RCC 7860 (cell line): ENCODE measurements at places on chromosomes 11 and 22.

GRCh38 chr22:49551446-49551845 lies 276.2 kb downstream of the BRD1 start:
- no peak for DNase-seq

DNA sequence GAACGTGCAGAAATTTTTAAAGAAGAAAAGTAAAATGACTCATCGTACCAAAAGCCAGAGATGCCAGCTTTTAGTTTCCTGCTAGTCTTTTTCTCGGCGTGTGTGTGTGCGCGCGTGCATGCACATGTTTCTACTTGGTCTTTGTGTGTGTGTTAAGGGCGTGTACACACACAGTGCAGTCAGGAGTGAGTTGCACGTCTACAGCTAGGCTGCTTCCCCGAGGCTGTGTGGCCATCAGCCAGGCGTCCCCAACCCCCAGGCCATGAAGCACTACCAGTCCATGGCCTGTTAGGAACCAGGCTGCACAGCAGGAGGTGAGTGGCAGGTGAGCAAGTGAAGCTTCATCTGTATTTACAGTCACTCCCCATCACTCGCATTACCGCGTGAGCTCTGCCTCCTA lies 36.4 kb downstream of the KCNQ1 start:
- DNase-seq, result no peak

DNA sequence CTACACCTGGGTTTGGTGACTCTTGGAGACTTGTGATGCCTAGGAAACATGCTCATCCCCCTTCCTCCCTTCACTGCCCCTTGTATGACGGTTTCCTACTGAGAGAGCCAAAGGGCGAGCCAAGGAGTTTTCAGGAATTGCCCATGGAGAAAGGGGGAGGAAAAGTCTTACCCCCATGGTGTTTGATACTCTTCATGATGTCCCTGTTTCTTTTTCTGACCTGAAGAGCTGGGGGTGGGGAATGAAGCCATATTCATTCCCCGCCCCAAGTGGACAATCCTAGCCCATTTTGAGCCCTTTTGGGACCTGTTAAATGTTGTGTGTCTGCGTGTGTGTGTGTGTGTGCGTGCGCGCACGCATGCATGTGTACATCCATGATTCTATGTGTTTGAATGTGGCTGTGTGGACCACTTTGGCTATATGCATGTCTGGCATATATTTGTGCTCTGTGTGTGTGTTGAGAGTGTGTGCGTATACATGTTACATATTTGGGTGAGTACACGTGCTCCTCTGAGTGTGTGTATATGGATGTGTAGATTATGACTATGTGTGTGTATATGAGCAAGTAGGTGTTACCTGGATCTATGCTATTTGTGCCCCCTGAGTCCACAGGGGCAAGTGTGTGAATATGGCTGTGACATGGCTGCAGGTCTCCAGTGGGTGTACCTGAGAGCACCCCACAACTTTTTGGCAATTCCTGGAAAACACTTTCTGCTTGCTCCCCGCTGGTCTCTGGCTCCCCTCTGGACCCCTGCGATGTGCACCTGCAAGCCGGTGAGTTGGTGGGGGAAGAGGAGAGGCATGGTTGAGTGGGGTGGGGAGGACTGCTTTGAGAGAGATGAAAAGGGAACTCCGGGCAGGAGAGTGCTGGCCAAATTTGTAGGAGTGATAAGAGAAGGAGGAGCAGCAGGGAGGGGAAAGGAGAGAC lies 24.6 kb downstream of the OTOG start:
- DNase-seq, result no peak

DNA sequence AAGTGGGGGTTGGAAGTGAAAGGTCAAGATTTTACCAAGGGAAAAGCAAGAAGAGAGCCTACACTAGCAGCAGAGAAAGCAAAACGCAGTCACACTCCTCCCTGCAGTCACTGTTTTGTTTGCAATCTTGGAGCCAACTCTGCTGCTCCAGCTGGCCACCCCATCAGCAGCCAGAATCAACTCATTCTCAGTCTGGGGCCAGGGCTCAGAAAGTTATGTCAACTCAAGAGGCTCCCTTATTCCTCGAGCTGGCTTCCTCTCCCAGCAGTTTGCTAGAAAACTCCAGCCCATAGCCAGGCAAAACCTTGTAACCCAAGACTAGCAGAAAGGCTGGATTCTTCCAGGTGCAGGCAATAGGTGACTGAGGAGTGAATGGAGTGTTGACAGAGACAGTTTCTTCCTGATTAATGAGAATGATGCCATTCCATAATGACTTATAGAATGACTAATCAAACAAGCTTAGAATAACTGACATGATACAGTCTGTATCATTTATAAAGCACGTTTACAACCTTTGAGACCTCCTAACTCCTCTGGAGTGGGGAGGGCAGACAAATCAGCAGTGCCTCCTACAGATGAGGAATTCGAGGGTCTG lies 53.4 kb downstream of the P4HA3 start:
- peak; percentile 18 for DNase-seq

- DNase-seq, result no peak
Measured at GRCh38 chr22:28810821-28811491, 10.6 kb upstream of the XBP1 start.

DNA sequence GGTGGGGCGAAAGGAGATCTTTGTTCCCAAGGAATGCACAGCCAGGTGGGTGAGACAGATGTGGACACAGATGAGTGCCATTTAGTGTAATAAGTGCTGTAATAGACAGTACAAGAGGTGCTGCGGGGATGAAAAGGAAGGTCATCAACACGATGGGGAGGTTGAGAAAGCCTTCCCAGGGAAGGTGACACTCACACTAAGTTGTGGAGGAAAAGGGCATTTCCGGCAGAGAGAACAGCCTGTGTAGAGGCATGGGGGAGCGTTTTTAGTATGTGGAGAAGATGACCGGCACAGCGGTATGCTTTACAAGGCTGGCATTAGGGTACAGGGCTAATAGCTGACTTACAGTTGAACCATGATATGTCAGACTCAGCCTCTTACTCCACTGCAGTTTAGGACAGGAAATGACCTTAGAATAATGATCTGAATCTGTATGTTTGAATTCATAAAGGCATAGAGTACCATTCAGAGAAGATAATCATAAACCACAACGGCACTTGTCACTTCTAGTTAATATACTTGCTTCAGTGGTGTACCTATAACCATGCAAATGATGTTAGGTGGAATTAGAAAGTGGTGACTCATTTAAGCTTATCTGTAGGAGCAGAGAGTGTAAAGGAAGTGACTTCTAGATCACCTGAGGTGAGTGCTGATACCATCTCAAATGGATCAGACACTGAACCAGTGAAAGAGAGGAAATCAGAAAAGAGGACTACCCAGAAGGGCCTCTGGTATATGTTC lies 60.6 kb downstream of the FAM83F start:
- no peak for DNase-seq

GRCh38 chr11:6556139-6556949 lies 47.1 kb downstream of the RRP8 start:
- no peak for DNase-seq

DNA sequence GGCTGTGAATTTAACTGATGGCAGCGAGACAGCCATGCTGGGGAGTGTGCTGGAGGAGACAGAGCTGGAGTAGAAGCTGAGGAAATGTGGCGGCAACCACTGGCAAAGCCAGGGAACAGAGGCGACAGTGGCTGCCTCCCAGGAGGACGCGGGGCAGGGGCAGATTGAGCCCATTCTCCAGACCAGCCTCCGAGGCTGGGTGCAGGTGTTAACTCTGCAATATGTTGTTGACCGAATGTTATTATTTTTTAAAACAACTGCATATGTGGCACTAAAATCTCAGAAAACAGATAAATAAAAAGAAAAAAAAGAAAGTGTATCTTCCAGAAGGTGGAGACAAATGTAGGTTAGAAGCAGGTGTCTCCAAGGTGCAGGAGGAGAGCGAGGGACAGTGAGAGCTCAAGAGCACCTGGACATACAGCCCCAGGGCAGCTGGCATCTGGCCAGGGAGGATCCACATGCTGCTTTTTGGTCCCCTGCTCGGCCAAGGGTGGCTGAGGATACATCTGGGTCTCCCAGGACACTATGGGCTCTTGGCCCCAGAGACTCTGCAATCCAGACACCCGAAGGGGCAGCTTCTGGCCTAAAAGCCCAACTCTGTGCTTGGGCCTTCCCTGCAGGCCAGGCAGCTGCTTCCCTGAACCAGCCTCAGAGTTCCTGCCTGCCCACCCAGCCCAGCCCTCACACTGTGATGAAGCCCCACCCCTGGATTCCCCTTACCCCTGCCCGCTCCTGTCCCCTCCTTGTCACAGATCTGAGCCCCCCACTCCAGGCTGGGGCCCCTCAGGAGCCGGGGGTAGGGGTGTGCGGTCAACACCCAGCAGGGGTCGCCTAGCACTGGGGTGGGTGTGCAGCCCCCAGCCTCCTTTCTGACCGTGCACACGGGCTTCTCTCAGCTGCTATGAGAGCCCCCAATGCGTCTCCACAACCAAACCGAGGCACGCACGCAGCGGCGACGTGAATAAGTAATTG lies 12.9 kb downstream of the RTN4R start:
- no peak for DNase-seq

DNA sequence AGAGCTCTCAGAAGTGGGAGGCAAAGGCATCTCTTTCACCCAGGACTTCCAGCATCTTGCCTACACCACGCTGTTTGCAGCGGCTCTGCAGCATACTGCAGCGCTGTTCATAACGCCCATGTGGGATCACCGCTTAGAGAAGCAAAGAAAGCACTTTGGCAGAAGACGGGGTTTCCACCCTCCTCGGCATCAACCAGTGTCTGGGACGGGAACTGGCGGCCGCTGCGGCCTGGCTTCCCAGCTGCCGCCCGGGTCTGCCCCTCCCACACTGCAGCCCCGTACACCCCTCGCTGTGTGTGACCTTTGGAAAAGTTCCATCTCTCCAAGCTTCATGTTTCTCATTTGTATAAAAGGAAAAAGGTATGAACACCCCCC lies 545 bp upstream of the TIRAP start:
- DNase-seq, result no peak

DNA sequence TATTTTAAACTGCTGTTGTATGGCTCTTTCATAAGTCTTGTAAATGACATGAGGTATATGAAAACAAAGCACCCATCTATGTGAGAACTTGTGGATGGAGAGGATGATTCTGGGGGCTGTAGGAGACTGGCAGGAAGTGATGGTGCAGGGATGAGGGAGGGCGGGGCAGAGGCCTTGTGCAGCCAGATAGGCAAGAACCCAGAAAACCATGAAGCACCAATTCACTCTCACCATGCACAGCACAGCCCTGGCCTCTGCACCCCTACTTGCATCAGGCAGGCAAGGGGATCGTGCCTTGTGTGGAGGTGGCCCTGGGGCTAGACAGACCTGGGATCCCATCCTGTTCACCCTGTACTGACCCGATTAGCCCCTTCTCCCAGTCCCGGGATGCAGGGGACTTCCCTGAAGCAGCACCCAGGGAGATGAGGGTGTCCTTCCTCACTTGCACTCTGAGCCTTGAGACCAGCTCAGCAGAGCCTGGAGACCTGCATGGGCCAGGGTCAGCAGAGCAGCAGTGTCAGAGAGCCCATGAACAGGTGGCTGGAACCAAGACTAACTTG lies 85.5 kb downstream of the MORC2 start:
- DNase-seq, result no peak

DNA sequence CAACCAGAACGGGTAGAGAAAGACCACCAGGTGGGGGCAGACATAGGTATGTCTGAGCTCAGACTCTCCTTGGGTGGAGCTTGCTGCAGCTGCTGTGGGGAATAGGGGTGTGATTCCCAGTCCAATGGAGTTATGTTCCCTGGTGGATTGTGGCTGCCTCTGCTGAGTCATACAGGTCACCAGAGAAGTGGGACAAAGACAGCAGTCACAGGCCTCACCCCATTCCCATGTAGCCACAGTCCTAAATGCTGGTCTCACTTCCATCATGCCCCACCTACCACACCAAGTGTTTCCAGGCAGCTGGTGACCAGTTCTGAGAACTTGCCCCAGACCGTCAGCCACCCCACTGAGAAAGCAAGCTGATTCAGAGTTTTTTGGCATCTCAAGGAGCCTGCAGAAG lies 17.5 kb downstream of the OR52E5 start:
- DNase-seq, result no peak

DNA sequence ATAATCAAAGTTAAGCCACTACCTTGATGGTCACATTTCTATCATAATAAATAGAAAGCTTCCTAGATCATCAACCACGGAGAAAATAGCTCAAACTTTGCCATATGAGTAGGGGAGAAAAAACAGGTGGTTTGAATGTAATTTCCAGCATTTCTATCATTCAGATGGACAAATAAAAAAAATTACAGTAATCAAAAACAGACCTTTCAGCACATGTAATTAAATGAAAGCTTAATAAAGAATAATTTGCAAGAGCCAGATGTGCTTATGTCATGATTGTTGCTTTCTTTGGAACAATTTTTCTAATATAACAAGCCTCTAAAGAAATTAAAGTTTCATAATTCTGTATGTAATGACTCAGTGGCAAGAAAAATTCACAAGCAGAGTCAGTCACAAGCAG lies 297.0 kb downstream of the SOX6 start:
- DNase-seq, result no peak

- DNase-seq, result no peak
Measured at GRCh38 chr11:104324276-104324675, 160.3 kb upstream of the PDGFD start.
